ENCODE measurements at places on chromosomes 4 and X. TPM values are rescaled to one million over a fixed set of nuclear protein-coding genes. Genes with fewer than 3 reads are reported as not detected.

DNA sequence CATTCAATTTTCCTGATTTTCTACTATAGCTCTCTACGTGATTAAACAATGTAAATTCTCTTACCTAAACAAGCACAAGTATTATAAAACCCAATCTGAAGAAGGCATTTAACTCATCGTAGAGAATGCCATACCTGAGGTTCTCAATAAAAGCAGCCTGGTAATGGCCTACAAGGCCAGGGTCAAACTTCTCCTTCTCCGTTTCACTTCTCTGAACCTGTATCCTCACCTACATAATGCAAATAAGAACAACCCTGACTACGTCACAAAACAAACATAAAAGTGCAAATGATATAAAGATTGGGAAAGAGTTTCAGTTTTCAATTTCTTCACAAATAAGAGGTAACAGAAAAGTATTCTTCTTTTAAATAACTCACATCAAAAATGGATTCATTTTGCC lies 55.6 kb upstream of the STS start:
- DNase-seq: no peak

DNA sequence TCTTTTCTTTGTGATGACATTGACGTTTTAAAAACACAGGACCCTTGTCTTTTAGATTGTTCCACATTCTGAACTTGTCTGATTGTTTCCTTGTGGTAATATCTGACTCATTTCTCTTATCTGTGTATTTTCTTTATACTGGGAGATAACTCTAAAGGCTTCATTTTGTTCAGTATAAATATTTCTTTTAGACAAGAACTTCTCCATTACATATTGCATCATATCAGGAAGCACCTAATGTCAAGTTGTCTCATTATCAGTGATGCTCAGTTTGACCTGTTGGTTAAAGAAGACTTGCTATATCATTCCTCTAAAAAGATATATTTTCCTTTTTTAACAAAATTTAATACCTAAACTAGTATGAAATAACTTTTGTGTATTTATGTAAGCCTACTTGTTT lies 152.3 kb upstream of the BMP3 start:
- DNase-seq: no peak

GRCh38 chrX:21481761-21482160 lies 107.5 kb downstream of the CNKSR2 start:
- DNase-seq: no peak

- no peak for DNase-seq
Observed at GRCh38 chr4:172830295-172830764, 338.3 kb upstream of the GALNT7 start.

Gene VAMP7
- total RNA-seq: 37.5 TPM

DNA sequence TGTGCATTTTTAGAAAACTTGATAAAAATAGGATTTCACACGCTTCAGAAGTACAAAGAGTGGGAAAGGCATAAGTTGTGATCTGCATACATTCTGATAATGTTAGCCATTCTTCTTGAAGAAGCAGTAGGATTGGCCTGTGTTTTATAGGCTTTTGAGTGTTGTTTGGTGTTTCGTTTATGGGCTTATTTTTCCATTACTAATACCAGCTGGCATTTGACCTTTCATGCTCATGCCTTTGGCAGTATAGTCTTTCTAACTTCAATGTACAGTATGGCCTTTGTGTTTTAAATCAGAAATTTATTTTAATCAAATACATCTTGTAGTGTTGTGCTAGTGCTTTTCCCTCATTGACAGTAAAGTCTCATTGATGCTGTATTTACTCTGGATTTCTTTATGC lies 51.5 kb upstream of the SLC4A4 start:
- DNase-seq: no peak

DNA sequence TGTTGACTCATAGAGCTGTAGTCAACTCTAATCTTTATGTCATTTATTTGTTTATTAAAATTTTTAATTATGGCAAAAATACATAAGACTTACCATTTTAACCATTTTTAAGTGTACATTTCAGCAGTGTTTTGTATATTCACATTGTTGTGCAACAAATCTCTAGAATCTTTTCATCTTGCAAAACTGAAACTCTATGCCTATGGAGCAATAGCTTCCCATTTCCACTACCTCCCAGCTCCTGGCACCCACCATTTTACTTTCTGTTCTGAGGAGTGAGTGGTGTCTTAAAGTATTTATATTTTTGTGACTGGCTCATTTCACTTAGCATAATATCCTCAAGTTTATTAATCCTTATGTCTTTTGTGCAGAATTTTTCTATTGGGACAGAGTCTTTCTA lies 181.0 kb downstream of the GPAT3 start:
- no peak for DNase-seq

DNA sequence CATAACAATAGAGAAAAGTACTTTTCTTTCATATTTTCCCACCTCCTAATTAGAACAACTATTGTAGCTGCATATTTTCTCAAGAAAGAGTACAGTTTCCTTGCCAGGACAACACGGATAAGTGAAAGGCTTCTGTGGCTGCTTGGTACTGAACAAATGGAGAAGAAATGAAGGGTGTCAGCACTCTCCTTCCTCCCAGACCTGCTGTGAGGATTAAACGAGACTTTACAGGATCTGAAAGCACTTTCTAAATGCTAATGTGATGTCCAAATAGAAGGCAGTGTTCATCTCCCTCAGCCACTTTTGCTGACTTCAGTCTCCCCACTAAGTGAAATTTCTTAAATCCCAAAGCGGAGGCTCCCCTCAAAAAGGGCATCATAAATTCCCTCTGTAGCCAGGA lies 13.9 kb downstream of the NIPAL1 start:
- no peak for DNase-seq

DNA sequence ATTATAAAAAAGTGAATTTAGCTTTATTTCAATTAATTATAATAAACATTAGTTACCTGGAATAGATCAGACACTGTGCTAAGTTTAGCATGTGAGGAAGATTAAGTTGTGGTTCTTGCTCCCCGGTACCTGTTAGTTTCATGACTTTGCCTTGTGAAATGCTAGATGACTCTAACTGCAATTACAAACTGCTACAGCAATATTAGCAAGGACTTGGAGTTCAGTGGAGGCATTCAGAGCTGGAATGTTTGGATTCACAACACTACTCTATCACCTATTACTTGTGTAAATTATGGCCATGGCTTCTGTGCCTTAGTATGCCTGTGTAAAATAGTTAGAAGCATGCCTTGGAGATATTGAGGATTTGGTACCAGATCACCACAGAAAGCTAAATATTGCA lies 21.4 kb upstream of the ANXA10 start:
- DNase-seq: no peak

Gene ASIC5
- not detected for total RNA-seq

Gene NR3C2
- 17.4 TPM for total RNA-seq

DNA sequence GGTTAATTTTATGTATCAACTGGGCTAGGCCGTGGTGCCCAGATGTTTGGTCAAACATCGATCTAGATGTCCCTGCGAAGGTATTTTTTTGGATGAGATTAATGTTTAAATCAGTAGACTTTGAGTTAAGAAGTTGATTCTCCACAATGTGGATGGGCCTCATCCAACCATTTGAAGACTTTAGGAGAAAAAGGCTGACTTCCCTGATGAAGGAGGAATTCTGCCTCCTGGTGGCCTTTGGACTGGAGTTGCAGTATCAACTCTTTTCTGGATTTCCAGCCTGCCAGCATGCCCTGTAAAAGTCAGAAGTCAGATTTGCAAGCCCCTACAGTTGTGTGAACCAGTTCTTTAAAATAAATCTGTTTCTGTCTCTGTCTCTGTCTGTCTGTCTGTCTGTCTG lies 91.4 kb downstream of the STK32B start:
- DNase-seq: peak; percentile 23

Gene POLA1
- 11.9 TPM for total RNA-seq

Gene MED12
- total RNA-seq: 82.3 TPM

DNA sequence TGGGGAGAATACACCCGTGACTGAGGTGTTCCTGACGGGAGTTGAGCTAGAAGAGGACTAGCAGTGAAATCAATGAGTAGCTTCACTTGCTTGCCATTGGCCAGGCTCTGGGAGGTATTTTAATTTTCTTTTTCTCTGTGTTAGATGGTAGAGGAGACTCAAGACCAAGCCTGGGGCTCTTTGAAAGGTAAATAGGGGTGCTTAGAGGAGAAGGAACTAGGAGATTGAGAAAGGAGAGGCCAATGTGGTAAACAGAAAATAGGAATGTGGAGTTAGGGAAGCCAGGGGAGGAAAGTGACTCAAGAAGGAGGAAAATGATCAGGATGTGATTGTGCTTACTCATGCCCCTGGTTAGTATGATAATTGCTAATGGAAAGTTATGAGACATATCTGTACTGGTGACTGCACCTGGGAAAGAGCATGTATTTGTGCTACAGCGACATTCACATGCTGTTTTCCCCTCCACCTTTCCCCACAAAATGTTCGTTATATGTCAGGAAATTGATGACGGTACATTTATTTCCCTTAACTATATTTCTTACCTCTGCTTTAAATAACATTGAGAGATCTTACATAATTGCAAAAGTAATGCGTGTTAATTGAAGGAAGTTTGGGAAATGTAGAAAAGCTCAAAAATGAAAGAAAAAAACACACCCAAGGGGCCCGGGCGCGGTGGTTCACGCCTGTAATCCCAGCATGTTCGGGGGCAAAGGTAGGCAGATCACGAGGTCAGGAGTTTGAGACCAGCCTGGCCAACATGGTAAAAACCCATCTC lies 16.9 kb upstream of the LRBA start:
- no peak for DNase-seq

GRCh38 chr4:173014836-173015235 lies 153.8 kb upstream of the GALNT7 start:
- no peak for DNase-seq

Gene RIPPLY1
- not detected for total RNA-seq

GRCh38 chrX:151796576-151796975 lies 62.0 kb downstream of the CNGA2 start:
- no peak for DNase-seq

Gene TGIF2LX
- total RNA-seq: 1.6 TPM

Gene CWH43
- 118 TPM for total RNA-seq

- DNase-seq: no peak
Observed at GRCh38 chrX:74510401-74510800, 89.1 kb downstream of the SLC16A2 start.

DNA sequence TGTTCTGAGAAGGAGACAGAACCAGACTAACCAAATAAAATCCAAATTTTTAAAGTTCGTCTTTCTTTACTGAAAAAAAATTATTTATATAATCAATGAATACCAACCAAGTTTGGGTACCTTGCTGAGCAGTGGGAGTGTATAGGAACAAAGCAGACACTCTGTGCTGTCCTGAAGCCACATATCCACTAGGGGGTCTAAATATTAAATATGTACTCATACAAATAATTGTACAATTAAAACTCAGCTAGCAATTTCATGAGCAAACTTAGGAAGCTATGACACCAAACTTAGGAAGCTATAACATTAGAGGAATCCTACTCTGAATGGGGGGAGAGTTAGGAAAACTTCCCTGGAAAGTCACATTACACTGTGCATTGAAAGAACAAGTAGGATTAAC lies 582.0 kb upstream of the EPHA5 start:
- DNase-seq: no peak

GRCh38 chr4:11428231-11428898 lies at the start of gene HS3ST1:
Gene HS3ST1 (minus strand): TSS chr4:11428894. CDS start chr4:11400005, 28,889 bp downstream.
- DNase-seq: peak; percentile 14

DNA sequence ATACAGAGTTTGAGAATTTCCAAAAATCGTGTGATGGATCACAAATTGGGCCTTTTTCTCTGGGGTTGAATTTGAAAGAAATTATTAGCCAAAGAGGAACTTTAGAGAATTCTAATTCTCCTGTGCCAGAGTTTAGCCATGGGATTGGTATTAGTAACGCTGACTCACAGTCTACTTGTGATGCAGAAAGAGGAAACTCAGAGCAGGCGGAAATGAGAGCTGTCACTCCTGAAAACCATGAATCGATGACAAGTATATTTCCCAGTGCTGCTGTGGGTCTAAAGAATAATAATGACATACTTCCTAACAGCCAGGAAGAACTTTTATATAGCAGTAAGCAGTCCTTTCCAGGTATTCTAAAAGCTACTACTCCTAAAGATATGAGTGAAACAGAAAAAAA lies 64.9 kb downstream of the N4BP2 start:
- DNase-seq: no peak

- DNase-seq: no peak
Observed at GRCh38 chr4:113835005-113835404, 73.5 kb upstream of the CAMK2D start.

GRCh38 chrX:112668476-112669409 lies 11.0 kb downstream of the LHFPL1 start:
- no peak for DNase-seq

DNA sequence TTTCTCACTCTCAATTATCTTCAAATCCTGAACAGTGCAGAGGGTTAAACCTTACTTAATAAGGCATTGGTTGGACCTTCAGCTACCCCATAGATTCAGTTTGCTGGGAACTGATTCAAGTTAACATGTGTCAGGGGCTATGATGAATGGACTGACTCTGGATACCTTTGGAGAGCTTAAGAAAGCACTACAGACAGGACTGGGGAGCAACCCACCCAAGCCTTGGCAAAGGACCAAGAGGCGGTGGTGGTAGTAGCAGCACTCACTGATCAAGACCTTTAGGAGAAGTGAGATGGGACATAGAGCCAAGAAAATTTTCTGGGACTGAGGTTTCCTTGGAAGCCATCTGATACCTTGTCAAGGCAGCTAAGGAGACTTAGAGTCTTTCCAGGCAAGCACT lies 43.0 kb upstream of the TAPT1 start:
- DNase-seq: no peak

GRCh38 chrX:31223817-31224216 lies 152.0 kb upstream of the FTHL17 start:
- DNase-seq: no peak

GRCh38 chrX:63561425-63561824 lies 210.3 kb upstream of the SPIN4 start:
- DNase-seq: no peak

DNA sequence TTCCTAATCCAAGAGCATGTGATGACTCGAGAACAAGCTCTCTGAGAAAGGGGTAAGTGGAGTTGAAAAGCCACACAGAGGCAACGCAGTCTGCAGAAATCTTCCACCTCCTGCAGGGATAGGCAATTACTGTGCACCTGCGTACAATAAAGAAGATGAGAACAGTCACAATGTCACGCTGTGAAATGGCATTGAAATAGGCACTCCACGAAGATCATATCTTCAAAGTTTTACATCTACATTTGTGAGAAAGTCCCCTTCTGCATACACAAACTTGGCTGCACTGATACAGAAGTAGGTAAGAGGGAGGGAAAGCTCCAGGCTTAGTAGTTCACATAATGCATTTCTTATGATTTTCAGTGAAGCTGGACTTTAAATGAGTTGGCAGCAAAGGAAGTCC lies 27.1 kb downstream of the DDX60L start:
- no peak for DNase-seq

Gene GPRIN3
- 2.4 TPM for total RNA-seq

DNA sequence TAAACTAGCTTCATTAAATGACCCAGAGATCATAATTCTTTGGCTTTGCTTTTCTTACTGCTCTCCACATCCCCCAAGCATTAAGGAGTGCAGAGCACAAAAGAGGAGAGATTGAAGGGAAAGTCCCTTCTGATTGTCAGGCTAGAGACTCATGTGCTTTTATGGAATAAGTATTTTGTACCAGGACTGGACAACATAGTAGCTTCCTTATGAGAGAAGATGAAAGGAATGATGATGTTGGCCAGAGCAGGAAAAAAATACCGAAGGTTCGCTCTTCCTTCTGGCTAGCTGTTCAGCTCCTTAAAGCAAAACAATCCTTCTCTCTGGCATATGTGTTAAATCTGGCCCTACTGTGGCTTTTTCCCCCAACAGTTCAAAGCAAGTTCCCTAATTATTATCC lies 53.1 kb downstream of the HOPX start:
- DNase-seq: no peak

Data from prostate gland (tissue), 2 donors.